ENCODE measurements at places on chromosomes 3 and 15. TPM values are rescaled to one million over a fixed set of nuclear protein-coding genes. Genes with fewer than 3 reads are reported as not detected.
A peak's percentile ranks its signal among the peaks of the same experiment; 100 is the strongest.

- DNase-seq, result no peak
These were observed 25.8 kb upstream of the PRICKLE2 start for GRCh38 chr3:64251019-64251418.

DNA sequence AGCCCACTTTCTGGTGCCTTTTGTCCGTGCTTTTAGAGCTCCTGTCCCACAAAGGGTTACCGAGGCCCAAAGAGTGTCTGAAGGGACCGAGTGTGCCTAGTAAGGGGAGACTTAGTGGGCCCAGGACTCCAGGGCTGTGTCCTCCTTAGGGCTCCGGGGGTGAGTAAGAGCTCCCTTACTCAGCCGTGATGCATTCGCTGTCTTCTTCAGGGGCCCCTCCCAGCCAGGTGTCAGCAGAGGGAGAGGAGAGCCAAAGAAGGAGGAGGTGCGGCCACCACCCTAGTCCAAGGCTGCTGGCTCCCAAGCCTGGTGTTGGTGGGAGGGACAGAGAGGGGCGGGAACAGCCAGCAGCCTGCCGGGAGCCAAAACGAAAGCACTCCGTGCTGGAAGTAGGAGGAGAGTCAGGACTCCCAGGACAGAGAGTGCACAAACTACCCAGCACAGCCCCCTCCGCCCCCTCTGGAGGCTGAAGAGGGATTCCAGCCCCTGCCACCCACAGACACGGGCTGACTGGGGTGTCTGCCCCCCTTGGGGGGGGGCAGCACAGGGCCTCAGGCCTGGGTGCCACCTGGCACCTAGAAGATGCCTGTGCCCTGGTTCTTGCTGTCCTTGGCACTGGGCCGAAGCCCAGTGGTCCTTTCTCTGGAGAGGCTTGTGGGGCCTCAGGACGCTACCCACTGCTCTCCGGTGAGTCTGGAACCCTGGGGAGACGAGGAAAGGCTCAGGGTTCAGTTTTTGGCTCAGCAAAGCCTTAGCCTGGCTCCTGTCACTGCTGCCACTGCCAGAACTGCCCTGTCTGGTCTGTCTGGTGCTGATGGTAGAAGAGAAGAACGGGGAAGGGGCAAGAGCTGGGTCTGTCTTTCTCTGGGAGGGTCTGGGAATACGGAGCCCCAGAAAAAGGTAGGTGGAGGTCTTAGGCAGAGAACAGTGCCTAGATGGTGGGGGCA lies at the start of gene IL17RC:
IL17RC (plus strand) TSS at position 365 of the 947 bp plus-strand sequence; CDS start at position 583, 218 bp downstream.
- peak; percentile 80 for DNase-seq

DNA sequence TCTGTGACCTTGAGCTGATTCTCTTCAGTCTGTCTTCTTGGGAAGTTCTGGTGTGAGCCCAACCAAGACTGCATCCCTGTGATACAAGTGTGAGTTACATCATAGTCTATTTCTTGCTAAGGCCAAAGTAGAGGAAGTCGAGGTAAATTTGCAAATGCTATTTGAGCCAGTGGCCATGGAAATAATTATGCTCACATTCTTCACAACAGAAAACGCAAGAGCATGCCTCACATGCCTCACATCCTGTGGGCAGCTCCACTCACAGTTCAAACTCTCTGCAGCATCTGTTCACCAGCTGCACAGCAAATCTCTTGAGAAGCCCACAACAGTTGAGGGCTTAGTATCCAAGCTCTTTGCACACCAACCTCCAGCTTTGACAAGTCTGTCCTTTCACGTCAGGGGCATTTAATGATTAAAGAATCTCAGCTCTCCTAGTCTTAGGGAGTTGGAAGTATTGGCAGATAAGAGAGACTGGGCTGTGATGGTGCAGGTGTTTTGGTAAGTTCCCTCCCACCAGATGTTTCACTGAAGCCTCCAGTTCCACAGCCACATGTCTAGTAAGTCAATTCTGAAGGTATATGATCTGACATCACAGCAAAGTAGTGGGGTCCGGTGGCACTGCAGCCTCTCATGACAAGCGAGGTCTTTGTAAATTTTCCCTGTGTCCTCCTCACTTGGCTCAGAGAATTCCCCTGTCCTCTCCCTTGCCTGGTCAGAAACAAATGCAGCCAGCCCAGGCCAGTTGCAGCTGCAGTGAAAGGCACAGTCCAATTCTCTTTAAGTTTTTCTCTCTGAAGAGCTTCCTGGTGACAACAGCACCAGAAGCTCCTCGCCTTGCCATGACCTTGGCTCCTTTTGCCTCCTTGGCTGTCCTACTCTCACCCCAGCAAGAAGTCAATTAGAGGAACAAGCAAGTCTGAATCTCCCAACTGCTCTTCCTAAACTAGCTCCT lies 166.1 kb downstream of the SSR3 start:
- DNase-seq, result no peak

GRCh38 chr3:65915477-65915876 lies 123.2 kb downstream of the MAGI1 start:
- no peak for DNase-seq

- DNase-seq, result no peak
These were observed 519 bp downstream of the ASB7 start for GRCh38 chr15:100602823-100603393.

- no peak for DNase-seq
These were observed 68.9 kb downstream of the RNF13 start for GRCh38 chr3:149881879-149882278.

- no peak for DNase-seq
These were observed 7.0 kb downstream of the CHAC1 start for GRCh38 chr15:40960151-40960885.

DNA sequence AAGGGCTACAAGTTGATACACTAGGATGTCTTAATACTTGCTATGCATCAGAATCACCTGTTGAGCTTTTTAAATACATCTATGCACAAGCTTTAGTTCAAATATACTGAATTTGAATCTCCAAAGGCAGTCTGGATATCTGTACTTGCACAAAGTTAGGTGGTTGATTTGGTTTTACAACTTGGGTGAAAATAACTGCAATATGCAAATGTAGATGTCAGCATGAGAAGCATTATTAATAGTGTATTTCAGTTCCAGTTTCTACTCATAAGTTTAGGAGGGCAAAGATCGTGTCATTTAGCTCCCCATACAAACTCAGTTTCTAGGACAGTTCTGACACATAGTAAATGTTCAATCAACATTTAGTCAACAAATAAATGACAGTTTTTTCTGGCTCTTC lies 25.6 kb downstream of the IQCB1 start:
- DNase-seq, result no peak

- DNase-seq, result no peak
These were observed 99.8 kb downstream of the MEGF11 start for GRCh38 chr15:66153549-66154415.

- DNase-seq, result no peak
These were observed 108.4 kb downstream of the OXNAD1 start for GRCh38 chr3:16373341-16373946.

GRCh38 chr15:39623529-39623931 lies 42.7 kb downstream of the THBS1 start:
- no peak for DNase-seq

DNA sequence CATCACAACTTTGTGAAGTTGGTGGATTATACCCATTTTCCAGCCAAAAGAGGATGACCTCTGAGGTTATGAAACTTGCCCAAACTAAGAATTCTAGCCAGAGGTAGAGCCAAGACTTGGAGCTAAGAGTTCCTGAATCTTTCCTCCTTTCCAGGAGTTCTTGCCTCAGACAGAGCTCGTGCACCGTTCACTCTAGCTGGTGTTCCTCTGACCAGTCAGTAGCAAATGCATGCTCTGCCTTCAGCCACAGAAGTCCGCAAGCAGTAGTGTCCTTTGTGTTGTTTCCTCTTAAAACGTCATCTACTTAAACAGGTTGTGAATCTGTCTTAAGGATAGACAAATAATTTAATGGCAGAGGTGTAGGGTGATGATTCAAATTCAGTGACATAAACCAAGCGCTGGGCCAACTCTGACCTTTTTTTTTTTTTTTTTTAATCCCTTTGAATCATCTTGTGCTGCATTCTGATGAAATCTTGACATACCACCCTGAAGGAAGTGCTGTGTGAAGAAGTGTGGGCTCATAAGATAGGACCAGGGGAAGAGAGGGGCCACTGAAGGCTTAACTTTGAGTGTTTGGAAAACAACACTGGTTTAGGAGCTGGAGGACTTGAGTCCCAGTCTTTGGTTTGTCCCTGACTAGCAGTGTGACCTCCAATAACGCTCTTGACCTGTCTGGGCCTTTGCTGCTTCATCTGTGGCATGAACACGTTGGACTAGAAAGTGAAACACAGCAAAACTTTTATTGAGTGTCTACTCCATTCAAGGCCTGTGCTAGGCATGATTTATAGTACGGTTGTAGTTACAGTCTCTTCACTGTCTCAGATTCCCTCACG lies 53.4 kb downstream of the ITPR1 start:
- DNase-seq, result no peak

GRCh38 chr3:160368804-160369203 lies 30.2 kb downstream of the IFT80 start:
- no peak for DNase-seq

The CCDC9B gene
- 6.5 TPM for total RNA-seq

The CD200 gene
- 11.8 TPM for total RNA-seq

The DOCK3 gene
- not detected for total RNA-seq

DNA sequence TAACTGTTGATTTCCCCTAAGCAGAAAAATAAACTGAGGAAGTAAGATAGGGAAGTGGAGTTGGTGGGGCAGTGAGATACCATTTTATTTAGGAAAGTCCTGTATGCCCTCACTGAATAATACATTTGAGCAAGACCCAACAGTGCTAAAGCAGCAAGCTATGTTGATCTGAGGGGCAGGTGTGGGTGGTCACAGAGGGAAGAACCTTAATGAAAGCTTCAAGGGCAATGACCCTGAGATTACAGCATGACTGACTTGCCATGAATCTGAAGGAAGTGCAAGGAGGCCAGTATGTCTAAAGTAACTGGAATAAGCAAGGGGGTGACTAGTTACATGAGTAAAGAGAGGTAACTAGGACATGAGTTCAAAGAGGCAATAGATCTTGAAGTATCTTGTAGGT lies 159.5 kb downstream of the CD47 start:
- DNase-seq, result no peak

All from dermis microvascular lymphatic vessel endothelial cell (primary cell).